ENCODE measurements at places on chromosomes 5 and 9. TPM values are rescaled to one million over a fixed set of nuclear protein-coding genes. Genes with fewer than 3 reads are reported as not detected.

The PRXL2C gene
- total RNA-seq: 19.9 TPM

The UBE2QL1 gene
- total RNA-seq: 24.5 TPM

The MYOT gene
- 11.8 TPM for total RNA-seq

The SHLD3 gene
- 1.5 TPM for total RNA-seq

The PTGS1 gene
- total RNA-seq: 3.7 TPM

- DNase-seq: peak; percentile 57
These were observed 12.7 kb upstream of the CCL27 start for GRCh38 chr9:34675048-34675714.

DNA sequence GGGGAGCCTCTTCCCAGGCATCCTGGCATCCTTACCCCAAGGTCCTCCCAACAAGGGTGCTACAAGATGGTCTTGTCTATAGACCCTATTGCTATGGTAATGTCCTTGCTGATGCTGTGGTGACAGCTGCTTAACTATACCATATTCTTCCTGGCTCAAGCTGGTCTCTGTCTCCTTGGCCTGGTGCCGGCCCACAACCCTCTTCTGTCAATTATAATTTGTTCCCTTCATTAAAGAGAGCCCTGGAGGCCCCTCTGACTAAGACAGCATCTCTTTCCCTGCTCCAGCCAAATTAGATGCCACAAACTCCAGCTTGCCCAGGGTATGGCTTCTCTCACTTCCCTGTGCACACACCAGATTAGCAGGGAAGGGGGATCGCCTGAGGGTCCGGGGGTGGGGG, 86.7 kb downstream of the PSD2 start:
- no peak for DNase-seq

DNA sequence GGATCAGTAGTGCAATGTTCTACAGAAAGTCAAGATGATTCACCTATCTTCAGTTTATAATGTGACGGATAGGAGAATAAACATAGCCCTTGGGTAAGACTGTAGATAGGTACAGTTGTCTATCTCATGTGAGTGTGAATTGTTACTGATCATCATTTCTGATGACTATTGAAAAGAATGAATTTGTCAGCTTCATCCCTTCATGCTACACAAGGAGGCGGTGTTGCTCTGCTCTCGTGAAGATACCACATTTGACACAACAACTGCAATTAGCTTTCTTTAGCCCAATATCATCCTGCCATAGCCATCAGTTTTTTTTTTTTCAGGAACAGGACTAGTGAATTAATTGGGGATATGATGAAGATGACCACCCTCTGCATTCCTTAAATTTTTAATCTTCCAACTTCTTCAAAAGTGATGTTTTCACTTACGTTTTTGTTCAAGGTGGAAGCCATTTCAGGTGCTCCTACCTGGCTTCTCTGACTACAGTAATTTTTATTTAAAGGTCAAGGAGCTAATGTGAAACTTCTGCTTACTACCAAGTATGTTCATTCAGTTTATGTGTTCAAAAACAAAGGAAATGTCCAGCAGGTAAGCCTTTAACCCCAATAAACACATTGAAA, 152.9 kb upstream of the MOCS2 start:
- no peak for DNase-seq

DNA sequence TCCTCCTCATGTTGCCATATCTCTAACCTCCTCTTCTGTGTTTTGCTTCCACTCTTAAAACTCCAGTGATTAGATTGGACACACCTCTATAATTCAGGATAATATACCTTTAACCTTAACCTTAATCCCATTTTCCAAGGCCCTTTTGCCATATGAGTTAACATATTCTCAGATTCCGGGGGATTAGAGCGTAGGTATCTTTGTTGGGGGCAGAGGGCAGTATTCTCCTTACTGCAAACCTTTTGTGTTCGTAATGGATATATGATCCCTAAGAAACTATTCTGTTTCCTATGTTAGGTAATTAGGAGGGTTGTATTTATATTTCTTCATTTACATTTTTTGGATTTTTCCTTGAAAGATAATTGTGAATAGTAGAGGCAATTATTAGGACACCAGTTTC, 99.5 kb downstream of the VPS13A start:
- DNase-seq: no peak

- DNase-seq: no peak
These were observed 300.5 kb upstream of the KIF2A start for GRCh38 chr5:62005551-62005950.

- no peak for DNase-seq
These were observed 7.0 kb downstream of the NOXA1 start for GRCh38 chr9:137429974-137430722.

- DNase-seq: no peak
These were observed 27.4 kb upstream of the CEP120 start for GRCh38 chr5:123450640-123451039.

DNA sequence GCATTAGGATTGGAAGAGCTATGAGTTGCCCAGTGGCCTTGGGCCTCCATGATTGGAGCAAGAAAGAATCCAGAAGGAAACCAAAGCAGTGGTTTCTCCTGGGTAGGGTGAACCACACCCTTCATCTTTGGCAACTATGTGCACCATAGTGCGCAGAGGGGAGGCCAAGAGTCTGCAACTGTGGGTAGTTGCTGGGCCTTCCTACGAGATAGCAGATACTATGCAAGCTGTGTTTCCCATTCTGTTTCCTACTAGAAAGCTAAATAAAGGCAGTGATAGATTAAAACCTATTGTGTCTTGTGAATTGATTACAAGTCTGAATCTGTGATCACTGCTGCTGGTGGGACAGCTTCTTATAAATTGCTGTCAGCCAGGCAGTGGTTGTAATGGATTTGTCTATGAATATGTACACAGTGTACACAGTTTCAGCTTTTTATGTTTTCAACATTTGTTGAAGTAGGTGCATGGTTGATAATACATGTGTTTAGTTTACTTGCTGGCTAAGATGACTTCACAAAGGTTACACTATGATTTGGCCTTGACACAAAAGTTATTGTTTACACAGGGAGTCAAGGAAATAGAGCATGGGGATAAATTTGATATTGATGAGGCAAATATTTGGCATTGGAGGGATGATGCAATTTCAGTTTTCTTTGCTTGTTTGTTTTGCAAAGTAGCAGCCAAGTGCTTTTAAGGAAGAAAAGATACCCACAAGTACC, 23.7 kb upstream of the PDE8B start:
- DNase-seq: no peak

GRCh38 chr5:167248257-167248656, 1043.2 kb upstream of the WWC1 start:
- DNase-seq: no peak

DNA sequence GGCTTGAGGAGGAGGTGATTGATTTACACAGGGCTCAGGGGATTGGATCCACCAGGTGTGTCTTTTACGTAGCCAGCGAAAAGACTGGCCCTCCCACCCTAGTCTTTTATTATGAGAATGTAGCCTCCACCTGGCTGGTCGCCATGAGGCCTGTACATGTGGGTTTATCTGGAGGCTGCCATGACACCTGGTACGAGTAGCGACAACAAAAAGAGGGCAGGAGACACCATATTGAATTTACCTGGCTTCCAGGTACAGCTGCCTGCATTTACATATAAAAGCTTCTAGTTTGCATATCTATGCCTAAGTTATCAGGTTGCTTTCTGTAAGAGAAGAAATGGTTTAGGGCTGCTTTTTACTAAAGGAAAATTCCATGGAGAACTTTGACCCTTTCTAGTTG, 1173.7 kb upstream of the SEMA6A start:
- no peak for DNase-seq

DNA sequence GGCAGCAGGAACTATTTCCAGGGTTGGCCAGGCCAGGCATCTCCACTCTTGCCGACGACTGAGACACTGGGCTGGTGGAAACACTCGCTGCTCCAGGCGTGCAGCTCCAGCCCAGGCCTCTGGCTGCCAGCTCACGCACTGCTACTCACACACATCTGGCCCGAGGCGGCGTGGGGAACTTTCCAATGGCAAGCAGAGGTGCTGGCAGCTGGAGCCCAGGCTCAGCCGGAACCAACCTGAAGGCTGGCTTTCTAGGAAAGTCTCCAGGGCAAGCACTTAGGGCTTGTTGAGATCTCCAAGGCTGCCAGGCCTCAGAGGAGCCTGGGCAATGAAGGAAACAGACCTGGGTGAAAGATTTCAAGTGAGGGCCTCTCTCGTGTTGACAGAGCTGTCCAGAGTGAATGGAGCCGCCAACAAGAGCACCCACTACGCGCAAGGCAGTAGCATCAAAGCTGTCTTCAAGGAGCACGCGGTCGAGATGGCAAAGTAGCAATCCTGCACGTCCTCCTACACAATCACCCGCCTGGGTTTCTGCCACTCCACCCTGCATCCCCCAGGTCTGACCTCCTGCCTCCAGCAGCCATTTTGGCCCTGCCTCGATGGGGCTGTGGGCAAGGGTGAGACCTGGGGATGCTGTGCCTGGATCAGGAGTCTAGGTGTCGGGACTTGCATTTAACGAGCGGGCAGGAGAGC, 14.4 kb downstream of the SH3PXD2B start:
- no peak for DNase-seq

GRCh38 chr5:128629157-128629556, 91.1 kb upstream of the FBN2 start:
- no peak for DNase-seq

DNA sequence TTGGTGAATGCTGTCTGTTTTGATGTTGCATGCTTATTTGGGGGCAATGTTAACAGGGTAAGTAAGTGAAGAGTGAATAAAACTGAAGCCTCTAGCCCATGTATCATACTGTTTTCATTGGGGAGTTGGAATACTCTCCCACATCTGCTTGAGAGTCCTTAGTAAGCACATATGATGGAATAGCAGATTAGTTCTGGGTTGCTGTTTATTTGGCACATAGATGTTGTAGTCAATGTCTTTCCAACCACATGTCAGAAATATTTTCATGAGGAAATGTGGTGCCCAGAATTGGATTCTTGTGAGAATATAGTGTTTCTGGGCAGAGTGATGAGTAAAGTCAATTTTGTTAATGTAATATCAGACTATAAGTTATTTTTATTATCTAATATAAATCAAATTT, 611.7 kb upstream of the FTMT start:
- DNase-seq: no peak

- DNase-seq: no peak
These were observed 292.9 kb downstream of the MED10 start for GRCh38 chr5:6085341-6085860.

- DNase-seq: no peak
These were observed 132.7 kb downstream of the GLIS3 start for GRCh38 chr9:4167079-4167671.

DNA sequence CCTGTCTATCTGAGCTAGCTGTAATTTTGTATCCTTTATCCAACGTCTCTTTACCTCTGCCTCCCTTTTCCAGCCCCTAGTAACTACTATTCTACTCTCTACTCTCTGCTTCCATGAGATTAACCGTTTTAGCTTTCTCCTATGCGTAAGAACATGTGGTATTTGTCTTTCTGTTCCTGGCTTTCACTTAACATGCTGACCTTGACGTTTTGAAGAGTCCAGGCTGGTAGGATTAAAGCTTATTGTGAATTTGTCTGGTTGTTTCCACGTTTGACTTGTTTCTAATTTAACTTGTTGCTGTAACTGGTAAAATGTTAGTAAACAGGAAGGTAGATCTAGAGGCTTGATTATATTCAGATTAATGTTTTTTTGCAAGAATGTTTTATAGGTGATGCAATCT, 385.3 kb downstream of the PSAT1 start:
- no peak for DNase-seq

DNA sequence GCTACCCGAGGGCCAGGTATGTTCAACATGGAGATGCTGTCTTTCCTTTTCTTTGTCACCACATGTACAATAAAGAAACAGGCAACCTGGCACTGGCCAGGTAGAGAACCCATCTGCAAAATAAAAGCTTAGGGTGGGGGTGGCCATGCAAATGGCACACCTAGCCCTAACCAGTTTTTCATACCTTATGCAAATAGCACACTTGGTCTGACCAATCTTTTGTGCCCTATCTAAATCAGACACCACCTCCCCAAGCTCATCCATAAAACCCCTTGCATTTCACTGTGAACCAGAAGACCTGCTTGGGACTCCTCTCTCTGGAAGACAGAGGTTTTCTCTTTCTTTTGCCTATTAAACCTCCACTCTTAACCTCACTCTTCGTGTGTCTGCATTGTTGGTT, 33.9 kb downstream of the JAKMIP2 start:
- no peak for DNase-seq

DNA sequence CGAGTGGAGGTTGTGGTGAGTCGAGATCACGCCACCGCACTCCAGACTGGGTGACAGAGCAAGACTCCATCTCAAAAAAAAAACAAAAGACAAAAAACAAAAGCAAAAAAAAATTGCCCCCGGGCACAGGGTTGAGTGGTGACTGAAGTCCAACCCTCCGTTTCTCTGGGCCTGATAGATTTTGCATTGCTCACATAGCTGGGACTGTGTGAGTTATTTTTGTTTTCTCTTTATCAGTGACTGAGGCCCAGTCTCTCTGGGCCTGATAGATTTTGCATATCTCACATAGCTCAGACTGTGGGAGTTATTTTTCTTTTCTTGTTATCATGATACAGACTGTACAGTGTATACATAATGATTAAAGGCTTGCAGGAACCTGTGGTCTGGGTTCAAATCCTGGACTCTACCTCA, 2.6 kb upstream of the SLC28A3 start:
- DNase-seq: no peak

GRCh38 chr9:1285526-1285925, 235.4 kb downstream of the DMRT2 start:
- DNase-seq: no peak

GRCh38 chr5:109186759-109187158, 223.0 kb downstream of the PJA2 start:
- DNase-seq: no peak
